Osteoblast (primary cell): ENCODE measurements at places on chromosomes 7 and 10. TPM values are rescaled to one million over a fixed set of nuclear protein-coding genes. Genes with fewer than 3 reads are reported as not detected.

Gene AKR1C2
- 38.6 and 46.0 TPM in 2 replicates for total RNA-seq

Gene MRLN
- not detected in 2 replicates for total RNA-seq

Gene FGL2
- total RNA-seq = under 0.01 TPM in 2 replicates

Gene AP1S1
- total RNA-seq = 101 and 102 TPM in 2 replicates

Gene CTNNA3
- total RNA-seq = not detected in 2 replicates

Gene FBXL15
- 5.9 and 9.4 TPM in 2 replicates for total RNA-seq

Gene C10orf53
- total RNA-seq = not detected in 2 replicates

Gene SLC13A1
- not detected in 2 replicates for total RNA-seq

DNA sequence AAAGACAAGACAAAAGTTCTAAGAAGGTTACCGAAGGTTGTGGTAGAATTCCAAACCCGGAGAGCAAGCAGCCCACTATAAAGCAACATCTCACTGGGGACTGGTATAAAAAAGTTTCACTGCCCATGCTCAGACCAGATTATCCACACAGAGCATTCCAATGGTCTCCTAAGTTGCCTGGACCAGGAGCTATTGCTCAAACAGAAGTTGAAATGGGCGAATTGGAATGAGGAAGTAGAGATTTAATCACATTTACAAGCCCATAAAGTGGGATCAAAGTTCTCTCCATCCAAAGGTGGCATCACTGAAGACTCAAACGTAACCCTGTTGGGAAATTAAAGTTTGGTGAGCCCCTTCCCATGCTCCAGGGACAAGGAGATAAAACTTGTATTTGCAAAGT, 19.8 kb downstream of the OR2F1 start:
- no peak for DNase-seq

GRCh38 chr10:116076621-116077020, 196.4 kb downstream of the GFRA1 start:
- DNase-seq = no peak

DNA sequence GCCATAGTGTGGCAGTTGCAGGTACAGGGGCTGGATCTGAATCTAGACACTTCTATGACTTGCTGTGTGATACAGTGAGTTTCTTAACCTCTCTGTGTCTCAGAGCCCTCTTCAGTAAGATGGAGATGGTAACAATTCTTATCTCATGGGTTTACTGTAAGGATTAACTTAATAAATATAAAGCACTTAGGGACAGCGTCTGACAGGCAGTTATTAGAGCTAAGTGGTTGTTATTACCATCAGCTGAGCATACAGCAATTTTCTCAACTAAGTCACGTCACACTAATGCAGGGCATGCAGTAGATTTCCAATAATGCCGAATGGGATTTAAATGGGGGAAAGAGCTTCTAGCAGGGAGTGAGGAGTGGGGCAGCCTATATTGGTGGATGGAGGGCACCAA, 162.6 kb downstream of the SH2D4B start:
- no peak for DNase-seq

GRCh38 chr10:11037991-11038390, 20.3 kb downstream of the CELF2 start:
- DNase-seq = peak; percentile 62

DNA sequence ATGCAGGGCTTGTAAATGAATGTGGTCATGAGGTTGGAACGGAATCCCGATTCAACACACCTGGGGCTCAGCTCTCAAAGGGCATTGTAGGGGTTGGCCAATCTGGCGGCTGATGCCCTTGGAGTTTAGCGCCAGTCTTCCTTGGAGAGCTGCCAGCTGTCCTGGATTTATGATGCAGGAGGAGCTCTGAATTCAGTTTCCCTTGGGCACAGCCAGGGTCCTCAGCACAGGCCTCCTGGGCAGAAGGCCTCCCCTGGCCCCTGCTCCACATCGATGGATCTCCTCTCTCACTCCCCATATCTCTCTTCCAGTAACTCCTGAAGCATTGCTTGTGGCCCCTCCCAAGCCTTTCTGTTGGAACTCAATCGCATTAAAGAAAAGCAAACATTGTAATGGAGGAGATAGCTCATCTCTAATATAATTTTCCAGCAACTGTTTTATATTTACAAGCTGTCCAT, 985 bp upstream of the CYTH3 start:
- DNase-seq = no peak

DNA sequence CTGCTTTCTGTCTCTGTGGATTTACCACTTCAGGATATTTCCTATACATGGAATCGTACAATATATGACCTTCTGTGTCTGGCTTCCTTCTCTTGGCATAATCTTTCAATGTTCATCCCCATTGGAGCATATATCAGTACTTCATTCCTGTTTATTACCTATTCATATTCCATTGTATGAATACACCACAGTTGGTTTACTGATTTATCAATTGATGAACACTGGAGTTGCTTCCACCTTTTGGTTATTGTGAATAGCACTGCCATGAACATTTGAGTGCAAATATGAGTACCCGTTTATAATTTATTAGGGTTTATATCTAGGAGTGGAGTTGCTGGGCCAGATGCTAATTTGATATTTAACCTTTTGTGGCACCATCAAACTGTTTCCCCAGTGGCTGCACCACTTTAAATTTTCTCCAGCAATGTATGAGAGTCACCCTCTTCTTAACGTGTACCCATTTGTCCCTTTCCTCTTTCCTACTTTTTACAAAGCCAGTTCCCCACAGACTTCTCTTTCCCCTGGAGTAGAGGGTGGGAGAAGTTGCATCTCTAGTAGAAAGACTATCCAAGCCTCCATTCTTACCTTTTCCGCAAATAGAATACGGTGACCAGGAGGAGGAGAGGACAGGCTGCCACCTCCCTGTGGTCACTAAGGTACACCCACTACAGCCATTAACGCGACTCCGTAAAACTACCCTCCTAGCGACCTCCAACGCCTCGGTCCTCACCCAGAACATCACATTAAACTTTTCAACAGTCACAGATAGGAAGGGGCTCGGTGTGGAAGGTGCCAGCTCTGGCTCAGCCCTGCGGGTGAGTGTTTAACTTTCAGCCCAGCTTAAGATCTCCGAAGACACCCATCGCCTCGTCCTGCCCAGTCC, 25.6 kb downstream of the SCD start:
- no peak for DNase-seq

DNA sequence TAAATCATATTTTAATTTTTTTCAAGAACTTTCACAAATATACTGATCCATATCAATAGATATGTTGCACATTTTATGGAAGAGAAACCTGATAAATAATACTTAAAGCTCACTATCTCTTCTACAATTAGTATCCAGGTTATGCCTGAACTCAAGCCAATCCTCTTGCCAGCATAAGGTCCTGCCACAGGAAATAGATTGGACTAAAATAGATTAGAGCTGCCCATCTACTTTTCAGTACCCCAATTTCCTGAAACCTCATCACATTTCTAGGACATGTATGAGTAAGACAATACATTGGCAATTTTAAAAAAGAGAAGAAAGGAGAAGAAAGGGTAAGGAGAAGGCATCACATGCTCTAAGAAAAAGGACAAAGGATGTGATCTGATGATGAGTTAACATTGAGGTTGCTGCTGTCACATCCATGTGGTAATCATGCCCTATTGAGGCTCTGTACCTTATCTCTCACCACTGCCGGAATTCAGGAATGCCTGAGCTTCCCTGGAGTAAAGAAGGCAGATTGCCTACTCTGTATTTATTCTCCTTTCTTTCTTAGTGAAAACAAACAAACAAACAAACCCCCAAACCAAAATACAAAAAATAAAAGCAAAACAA, 199.7 kb downstream of the ANK3 start:
- DNase-seq = no peak

DNA sequence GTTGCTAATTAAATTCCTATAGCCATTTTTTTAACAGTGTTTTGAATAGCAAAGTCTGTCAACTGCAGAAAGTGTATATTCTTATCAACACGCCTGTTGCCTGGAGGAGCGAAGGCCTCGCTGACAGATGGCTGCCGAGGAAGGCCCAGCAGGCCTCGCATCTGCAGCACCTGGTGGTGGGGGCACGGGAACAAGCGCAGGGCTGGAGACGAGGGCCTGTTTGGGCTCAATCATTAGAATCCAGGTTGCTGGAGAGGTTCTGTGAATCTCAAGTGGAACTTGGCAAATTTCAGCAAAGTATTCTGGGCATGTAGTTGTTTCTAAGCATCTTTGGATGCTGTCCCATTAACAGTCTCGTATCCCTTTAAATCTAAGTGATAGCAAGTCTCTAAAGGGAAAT, 66.1 kb upstream of the FAM204A start:
- no peak for DNase-seq

DNA sequence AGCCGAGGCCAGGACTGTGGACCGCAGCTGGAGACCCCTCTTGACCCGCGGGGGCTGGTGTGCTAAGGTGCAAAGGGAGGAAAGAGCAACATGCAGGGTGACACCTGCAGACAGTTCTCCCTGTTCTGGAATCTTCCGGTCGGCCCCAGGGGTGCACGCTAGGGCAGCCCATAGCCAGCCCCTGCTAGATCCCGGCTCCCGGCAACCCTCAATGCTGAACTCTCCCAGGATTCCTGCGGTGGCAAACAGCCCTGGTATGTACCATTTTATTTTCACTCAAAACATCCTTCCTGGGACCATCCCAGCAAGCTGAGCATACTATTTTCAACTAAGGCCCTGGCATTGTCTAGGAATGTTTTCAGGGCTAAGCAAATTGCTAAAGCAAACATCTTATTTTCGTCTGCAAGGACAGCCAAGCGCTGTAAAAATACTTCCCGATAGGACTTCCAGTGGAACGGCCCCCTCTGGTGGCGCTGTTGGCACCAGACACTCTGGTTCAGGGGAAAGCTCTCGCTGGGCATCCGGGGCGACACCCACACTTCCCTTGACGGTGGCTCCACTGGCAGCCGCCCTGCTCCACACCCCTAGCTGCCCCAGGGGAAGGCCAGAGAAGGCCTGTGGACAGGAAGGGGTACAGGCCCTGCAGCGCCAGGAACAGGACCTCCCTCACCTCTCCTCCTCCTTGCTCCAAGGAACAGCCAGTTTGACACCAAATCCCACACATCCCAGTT, 99.4 kb downstream of the CTBP2 start:
- peak; percentile 88 for DNase-seq

GRCh38 chr7:70094831-70095230, 496.6 kb downstream of the AUTS2 start:
- no peak for DNase-seq

GRCh38 chr7:125670926-125671572, 741.4 kb upstream of the POT1 start:
- no peak for DNase-seq

- DNase-seq = peak; percentile 76
These were observed 493 bp downstream of the ZMIZ2 start for GRCh38 chr7:44748948-44749731.

DNA sequence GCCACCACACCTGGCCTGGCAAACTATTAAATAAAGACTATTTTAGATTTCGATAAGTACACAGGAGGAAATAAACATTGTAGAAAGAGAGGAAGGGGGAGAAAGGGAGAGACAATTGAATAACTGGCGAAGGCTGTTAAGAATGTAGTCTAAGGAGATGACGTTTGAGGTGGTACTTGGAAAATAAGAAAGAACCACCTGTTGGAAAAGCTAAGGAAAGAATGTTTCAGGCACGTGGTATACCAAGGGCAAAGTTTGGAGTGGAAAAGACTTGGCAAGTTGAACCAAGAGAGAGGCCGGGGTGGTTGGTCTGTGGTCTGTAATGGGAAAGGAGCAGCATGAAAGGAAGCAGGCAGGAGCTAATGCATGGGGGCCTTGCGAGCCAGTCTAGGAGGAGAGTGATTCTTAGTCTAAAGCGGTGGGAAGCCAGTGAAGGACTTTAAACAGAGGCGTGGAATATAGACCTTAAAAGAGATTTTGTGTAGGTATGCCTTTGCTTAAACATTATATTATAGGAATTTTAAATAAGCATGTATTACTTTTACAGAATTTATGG, 9.4 kb downstream of the ING3 start:
- no peak for DNase-seq

GRCh38 chr10:66483966-66484365, 441.9 kb upstream of the LRRTM3 start:
- no peak for DNase-seq

- peak; percentile 56 for DNase-seq
These were observed 441 bp downstream of the CCDC186 start for GRCh38 chr10:114173603-114173920.

- DNase-seq = no peak
These were observed 45.0 kb upstream of the CSTF2T start for GRCh38 chr10:51744235-51745000.

DNA sequence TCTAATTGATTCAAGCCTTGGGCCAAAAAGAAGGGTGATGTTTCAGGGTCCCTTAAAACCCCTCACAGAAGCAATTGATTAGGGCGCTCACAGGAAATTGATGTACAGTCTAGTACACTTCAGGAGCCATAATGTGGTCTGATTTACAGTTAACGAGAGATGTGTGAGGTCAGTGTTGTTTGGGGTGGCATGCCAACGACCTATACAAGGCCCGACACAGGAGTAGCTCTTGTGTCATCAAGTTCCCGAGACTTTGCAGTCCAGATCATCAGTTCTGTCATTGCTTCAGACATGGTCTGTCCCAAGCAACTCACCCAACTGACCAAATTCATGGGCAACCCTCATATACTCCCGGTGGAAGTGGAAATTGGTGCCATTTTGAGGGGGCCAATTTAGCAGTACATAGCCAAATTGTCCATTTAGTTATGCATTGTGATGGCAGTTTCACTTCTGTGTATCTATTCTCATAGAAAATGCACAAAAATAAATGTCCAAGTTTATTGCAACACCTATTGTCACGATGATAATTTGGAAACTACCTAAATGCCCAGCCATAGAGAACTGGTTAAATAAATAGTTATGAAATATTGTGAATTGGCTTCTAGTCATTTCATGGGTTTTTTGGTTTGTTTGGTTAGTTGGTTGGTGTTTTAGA, 18.0 kb upstream of the ARID5B start:
- no peak for DNase-seq

- no peak for DNase-seq
These were observed 586.6 kb upstream of the POT1 start for GRCh38 chr7:125516194-125516593.

DNA sequence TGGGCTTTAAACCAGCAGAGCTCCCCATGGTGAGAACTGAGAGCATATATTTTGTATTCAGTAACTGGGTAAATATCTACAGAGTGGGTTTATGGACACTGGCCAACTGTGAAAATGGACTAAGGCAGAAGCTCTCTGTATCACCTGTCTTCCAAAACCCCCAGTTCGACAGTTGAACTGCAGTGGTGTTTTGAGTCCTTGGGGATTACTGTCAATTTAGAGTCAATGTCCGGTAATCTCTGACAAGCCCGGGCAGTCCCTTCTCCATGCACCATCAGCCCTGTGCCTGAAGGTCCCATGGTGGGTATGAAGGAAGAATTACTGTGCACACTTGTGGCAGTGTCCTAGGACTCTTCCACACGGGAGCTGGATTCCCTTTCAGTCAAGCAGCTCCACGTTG, 235.0 kb downstream of the CCSER2 start:
- no peak for DNase-seq
